Motor neuron (in vitro differentiated cells): ENCODE measurements at places on chromosomes 11 and 22. TPM values are rescaled to one million over a fixed set of nuclear protein-coding genes. Genes with fewer than 3 reads are reported as not detected.

- ATAC-seq, result no peak
Observed at GRCh38 chr11:12198251-12199222, 88.1 kb downstream of the MICAL2 start.

- no peak for ATAC-seq
Observed at GRCh38 chr11:126997196-126997595, 3.4 kb downstream of the KIRREL3 start.

DNA sequence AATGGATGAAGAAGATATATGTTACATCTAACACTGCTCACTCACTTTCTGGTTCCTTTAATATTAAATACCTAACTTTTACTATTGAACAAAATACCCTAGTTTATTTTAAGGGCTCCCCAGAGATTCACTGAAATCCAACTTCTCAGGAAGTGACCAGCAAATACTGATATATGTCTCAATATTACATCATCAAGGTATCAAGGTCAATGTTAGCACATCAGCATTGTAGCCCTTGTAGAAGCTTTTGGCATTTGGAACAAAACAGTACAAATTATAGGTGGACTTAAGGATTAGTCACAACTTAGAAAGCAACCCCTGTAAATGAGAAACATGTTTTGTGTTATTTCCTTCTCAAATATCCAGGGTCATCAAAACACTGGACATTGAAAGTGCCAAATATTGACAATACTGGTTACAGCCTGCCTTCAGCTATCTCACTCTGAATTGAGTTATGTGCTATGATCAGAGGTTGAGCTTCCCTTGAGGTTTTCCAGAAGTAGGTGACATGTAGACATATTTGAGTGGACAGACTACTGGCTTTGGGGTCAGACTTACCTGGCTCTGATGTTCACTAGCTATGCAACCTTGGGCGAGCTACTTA lies 1.9 kb upstream of the ATL3 start:
- no peak for ATAC-seq

- no peak for ATAC-seq
Observed at GRCh38 chr11:16000065-16000464, 356.3 kb downstream of the SOX6 start.

DNA sequence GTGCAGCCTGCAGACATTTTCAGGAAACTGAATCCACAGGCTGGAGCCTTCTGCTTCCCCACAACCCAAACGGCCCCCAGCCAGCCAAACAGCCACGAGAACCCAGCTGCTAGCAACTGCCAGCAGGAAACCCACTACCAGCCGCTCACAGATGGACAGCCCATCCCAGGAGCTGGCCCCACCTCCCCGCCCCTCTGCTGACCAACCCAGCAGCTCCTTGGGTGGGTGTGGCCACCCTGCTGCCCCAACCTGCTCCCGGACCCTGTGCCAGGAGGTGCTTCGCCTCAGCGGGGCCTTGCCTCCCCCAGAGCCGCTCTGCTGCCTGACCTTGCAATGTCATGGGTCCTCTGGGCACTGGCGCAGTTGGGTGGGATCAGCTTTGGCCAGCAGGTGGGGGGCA lies 8.2 kb upstream of the CCDC188 start:
- ATAC-seq, result peak; percentile 32

GRCh38 chr11:14676068-14676467 lies 32.5 kb downstream of the PDE3B start:
- no peak for ATAC-seq

DNA sequence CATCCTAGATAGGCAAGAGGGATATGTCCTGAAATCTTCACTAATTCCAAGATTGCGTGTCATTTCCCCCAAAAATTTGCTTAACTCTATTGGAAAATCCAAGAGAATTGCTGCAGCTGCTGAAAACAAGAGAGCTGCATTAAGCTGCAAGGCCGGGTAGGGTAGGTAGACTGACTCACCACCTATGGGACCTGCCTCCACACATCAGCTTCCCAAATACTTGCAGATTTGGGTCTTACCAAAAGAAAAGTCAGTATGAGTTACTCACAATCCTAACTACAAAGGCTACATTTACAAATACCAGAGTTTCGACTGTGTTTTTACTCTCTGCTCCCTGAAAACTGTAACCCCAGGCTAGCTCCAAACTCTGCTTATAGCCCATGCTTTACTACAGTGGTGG lies 142.5 kb upstream of the TEAD1 start:
- ATAC-seq, result no peak

GRCh38 chr11:34536056-34536455 lies 22.5 kb upstream of the ELF5 start:
- no peak for ATAC-seq

GRCh38 chr11:75014129-75014528 lies 25.4 kb downstream of the NEU3 start:
- ATAC-seq, result peak; percentile 77

GRCh38 chr11:119864836-119865235 lies 135.8 kb upstream of the NECTIN1 start:
- no peak for ATAC-seq

DNA sequence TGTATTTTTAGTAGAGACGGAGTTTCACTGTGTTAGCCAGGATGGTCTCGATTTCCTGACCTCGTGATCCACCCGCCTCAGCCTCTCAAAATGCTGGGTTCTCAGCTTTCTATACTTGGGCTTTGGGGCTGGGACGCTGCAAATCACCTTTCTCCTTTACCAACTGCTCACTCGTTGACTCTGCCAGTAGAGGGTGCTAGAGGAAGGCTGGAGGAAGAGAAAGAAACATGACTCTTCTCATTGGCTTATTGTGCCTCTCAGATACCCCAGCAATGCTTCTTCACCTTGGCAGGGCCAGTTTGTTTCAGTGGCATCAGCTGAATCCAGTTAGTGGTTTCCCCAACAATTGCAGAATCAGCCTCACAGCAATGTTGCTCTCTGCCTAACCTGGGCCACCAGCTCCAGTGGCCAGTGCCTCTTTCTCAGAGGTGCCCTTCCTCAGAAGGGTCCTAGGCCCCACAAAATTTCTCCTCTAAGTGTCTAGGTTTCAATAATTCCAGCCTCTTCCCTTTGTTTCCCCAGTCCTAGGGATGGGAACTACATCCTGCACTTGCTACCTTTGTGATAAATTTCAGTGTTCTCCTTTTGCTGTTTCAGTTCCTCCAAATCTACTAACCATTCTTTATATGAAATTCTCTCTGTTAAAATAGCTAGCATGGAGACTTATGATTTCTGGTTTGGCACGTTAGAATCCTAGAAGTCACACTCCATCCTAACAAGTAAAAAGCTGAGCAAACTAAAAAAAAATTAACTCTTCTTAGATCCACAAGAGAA lies 71.5 kb upstream of the VSTM5 start:
- peak; percentile 47 for ATAC-seq

- ATAC-seq, result peak; percentile 34
Observed at GRCh38 chr22:44130076-44130711, 50.5 kb upstream of the PARVG start.

GRCh38 chr11:20003351-20003750 lies 156.9 kb downstream of the DBX1 start:
- no peak for ATAC-seq

- peak; percentile 90 for ATAC-seq
Observed at GRCh38 chr11:45655347-45655756, 10.1 kb downstream of the CHST1 start.

DNA sequence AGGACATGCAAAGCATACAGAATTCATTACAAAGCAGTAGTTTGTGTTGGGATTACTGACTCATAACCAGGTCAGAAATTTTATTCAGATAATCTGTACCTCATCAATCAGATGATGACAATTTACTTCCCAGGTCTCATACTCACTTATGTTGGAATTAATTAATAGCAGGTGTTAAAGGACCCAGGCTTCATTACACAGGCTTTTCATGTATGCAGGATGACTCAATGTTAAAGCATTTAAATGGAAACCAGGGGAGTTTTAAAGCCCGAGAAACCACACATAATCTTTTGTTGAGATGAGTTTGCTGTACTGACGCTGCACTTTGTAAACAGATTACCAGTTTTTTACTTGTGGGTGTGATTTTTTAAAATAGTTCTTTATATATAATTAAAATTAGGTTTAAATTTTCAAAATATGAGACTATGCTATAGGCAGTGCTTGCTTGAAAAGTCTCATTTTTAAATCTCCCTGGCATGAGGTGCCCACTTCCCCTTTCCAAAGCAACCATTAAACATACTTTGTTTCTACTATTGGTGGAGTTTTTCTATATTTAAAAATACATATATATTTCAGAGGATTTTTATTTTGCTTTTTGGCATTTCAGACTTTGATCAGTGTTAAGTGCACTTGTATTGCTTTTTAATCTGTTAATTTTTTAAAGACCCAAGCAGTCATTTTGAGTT lies 41.0 kb downstream of the CEP57 start:
- ATAC-seq, result peak; percentile 80

GRCh38 chr22:45678961-45679912 lies 7.6 kb downstream of the ATXN10 start:
- no peak for ATAC-seq

- ATAC-seq, result no peak
Observed at GRCh38 chr22:47965896-47966295, 1203.4 kb downstream of the TBC1D22A start.

- no peak for ATAC-seq
Observed at GRCh38 chr11:35515224-35515623, 10.2 kb downstream of the PAMR1 start.

- peak; percentile 92 for ATAC-seq
Observed at GRCh38 chr11:78318321-78319114, 99.1 kb downstream of the GAB2 start.

- ATAC-seq, result peak; percentile 50
Observed at GRCh38 chr11:92784331-92784730, 185.1 kb upstream of the MTNR1B start.

- peak; percentile 8 for ATAC-seq
Observed at GRCh38 chr11:34356576-34356912, 1.3 kb downstream of the ABTB2 start.

DNA sequence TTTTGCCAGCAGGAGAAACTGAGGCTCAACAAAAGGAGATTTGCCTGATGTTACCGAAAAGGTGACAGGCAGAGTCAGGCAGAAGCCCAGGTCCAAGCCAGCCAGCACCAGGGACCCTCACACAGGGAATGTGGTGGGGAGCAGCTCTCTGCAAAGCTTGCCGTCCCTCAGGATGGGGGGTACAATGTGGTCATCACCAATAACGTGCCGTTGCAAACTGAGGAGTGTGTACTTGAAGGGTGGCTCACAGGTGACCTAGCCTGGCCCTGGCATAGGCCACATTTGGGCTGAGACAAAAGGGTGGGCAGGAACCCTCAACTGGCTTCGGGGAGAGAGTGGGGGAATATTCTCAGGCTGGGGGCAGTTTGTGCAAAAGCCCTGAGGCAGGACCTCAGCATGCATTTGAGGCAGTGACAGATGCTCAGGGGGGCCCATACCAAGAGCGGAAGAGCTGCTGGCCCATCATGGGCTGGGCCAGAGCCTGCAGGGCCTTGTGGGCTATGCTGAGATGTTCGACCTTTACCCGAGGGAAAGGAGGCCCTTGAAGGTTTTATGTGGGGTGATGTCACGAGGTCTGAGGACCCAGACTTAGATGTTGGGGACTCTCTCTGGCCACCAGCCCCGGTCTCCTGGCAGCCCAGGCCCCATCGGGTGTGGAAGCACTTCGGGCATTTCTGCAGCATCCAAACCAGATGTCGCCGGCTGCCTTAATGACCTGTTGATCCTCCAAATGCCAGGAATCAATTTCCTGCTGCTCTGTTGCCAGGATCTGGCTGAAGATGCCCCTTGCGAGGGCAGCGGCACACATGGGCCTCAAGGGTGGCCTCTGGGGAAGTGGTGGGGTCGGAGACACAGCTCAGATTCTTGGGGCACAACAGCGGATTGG lies 57.4 kb upstream of the SHISAL1 start:
- no peak for ATAC-seq

DNA sequence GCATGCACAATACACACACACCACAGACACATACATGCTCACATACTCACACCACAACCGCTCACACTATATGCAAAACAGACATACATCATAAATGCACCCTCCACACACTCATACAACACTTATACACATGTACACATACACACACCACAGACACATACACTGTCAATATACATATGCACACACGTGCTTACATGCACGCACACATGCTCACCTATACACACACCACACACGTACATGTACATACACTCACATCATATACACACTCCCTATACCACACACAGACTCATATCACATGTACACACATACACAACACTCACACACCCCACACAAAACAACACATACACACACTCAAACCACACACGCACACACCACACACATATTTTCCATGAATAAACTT lies 885.3 kb downstream of the TBC1D22A start:
- ATAC-seq, result no peak

GRCh38 chr11:34827228-34827627 lies 89.0 kb downstream of the APIP start:
- ATAC-seq, result no peak

DNA sequence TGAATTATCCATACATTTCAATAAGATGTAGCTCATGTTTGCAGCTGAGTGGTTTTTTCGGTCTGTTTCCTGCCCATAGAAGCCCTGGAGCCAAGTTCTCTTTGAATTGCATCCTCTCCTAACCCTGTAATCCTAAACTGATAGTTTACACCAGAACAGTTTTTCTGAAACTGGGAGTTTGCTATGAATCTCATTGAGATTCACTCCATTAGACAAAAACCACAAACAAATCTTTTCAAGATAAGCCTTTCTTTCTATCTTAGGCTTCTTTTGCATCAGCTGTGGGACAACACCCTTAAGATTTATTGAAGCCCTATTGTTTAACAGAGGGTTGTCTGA lies 324.8 kb downstream of the DYNC2H1 start:
- ATAC-seq, result peak; percentile 11

- no peak for ATAC-seq
Observed at GRCh38 chr11:67345920-67346819, 7.2 kb downstream of the POLD4 start.

GRCh38 chr11:79287952-79288351 lies 152.9 kb downstream of the TENM4 start:
- ATAC-seq, result no peak

GRCh38 chr22:49193348-49193747 lies 634.3 kb downstream of the BRD1 start:
- no peak for ATAC-seq

The PEX26 gene
- 13.1 and 13.2 TPM in 2 replicates for total RNA-seq

The F2 gene
- total RNA-seq, result 0.36 TPM in 1 of 2 replicates, not detected in the other

The TYR gene
- total RNA-seq, result not detected in 2 replicates

The XKR3 gene
- not detected in 2 replicates for total RNA-seq

The CRYBB3 gene
- not detected in 2 replicates for total RNA-seq

The POU2AF3 gene
- 1.2 TPM in 2 replicates for total RNA-seq

The EFCAB6 gene
- total RNA-seq, result 2.3 and 2.5 TPM in 2 replicates

The JAML gene
- total RNA-seq, result 1.6 TPM in 2 replicates

The OR5P2 gene
- total RNA-seq, result 0.25 TPM in 1 of 2 replicates, not detected in the other

The RFPL1 gene
- total RNA-seq, result 0.60 TPM in 1 of 2 replicates, not detected in the other

The CCDC87 gene
- 0.71 and 0.97 TPM in 2 replicates for total RNA-seq
